ENCODE measurements at places on chromosomes 16 and 17. TPM values are rescaled to one million over a fixed set of nuclear protein-coding genes. Genes with fewer than 3 reads are reported as not detected.

GRCh38 chr16:71630808-71631207 is 4.8 kb downstream of the MARVELD3 start:
- H3K36me3 ChIP-seq = no peaks in the 10 kb centered on the region
- H3K4me1 ChIP-seq = peaks cover 8% of the 10 kb centered on the region
- H3K27ac ChIP-seq = no peak overlapping the region
- no peak overlapping the region for H3K4me3 ChIP-seq

DNA sequence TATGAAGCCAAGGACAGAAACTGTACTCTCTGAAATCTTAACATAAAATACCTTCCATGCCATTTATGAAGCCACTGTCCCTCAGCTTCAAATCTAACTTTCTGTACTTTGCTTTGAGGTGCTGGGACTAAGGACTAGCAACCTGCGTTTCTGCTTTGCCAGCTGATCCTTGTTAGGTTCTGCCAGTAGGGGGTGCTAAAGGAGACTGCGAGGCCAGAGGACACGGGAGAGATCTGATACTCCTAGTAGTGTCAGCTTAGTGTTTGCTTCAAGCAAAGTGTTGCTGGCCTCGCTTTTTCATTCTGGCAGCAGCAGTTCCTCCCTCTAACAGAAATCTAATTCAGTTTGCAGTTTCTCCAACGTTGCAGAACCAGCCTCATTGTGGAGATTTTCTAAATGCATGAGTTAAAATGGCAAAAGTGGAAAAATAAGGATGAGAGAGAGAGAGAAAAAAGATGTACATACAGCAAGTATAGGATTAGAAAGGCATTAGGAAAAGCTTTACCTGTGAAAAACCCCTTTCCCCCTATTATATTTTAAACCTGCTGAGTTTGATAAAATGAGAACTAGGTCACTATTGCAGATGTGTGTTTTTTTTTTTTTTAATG is 297.5 kb downstream of the CA10 start:
- no peaks in the 10 kb centered on the region for H3K4me1 ChIP-seq
- DNase-seq = no peak

- no peak for DNase-seq
- H3K27me3 ChIP-seq = no peaks in the 10 kb centered on the region
- no peak overlapping the region for H3K27ac ChIP-seq
Observed at GRCh38 chr16:8375232-8375587, 215.1 kb downstream of the TMEM114 start.

DNA sequence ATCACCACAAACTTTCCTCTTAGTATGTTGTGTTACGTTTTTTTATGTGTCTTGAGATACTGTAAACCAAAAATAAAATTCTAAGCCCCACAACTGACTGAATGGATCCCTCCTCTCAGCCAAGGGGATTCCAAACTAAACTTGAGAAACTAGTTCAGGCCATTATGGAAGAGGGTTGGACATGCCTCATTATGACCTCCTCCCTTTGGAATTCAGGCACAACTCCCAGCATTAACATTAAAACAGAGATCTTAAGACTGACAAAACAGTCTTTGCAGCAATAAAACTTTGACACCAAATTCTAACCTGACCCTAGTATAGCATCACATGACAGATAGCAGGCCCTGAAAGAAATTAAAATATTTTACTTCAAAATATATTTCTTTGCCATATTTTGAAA is 51.1 kb upstream of the SLC47A1 start:
- H3K4me3 ChIP-seq = no peak overlapping the region
- no peaks in the 10 kb centered on the region for H3K36me3 ChIP-seq
- H3K27me3 ChIP-seq = no peaks in the 10 kb centered on the region
- DNase-seq = no peak
- no peaks in the 10 kb centered on the region for H3K4me1 ChIP-seq

DNA sequence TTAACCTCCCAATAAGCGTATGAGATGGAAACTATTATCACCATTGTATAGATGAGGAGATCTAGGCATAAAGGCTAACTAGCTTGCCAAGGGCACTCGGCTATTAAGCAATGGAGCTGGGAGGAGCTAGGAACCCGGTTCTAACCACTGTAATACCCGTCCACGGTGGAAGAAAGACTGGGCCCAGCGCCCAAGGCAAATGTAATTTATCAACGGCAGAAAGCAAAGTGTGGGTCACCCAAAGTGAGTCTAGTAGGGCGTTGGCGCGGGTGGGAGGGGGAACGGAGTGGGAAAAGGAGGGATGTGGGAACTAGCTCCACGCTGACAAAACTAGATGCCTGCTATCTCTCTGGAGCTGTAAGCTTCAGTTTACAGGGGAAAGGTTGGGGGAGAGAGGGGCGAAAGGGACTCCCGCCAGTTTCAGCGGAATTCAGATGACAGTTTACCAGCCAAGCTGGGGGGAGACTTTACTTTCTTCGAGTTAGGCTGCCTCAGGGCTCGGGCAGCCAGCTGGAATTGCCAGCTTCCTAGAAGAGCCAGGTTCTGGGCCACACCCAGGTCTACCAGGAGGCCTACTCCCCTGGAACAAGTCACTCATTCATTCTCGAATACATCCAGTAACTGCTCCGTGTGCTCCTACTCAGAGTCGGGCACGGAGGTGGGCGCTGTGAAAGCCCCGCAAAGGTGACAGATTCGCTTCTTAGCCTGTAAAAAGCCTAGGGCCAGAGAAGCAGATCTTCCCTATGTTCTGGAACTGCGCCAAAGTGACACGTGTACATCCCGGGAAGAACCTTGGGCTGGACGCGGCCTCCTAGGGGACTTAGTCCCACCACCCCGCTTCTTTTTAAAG is 837 bp downstream of the LRRC59 start:
- DNase-seq = peak; percentile 44
- H3K27me3 ChIP-seq = no peaks in the 10 kb centered on the region
- H3K4me1 ChIP-seq = peaks cover 38% of the 10 kb centered on the region
- H3K4me3 ChIP-seq = peak overlapping the region; percentile 87

GRCh38 chr16:48441863-48442279 is 56.7 kb upstream of the SIAH1 start:
- no peak overlapping the region for H3K27ac ChIP-seq
- H3K36me3 ChIP-seq = no peaks in the 10 kb centered on the region
- peaks cover 3% of the 10 kb centered on the region for H3K4me1 ChIP-seq
- DNase-seq = no peak
- no peak overlapping the region for H3K4me3 ChIP-seq

- peak overlapping the region; percentile 86 for H3K27ac ChIP-seq
- H3K36me3 ChIP-seq = no peaks in the 10 kb centered on the region
Observed at GRCh38 chr17:65559461-65559803, 2.0 kb downstream of the AXIN2 start.

DNA sequence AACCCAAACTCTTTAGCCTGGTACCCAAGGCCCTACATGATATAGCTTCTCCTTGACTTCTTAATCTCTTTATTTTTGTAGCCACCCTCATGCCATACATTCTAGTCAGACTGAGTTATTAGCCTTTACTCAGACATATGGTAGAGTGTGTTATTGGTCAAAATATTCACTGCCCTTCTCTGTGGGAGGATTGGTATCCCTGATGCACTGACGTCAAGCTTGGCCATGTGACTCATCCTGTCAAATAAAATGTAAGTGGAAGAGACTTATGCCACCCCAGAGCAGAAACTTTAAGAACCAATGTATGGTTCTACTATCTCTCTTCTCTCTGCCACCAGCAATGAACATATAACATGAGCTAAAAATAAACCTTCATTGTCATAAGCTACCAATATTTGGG is 12.2 kb upstream of the BEAN1 start:
- no peaks in the 10 kb centered on the region for H3K27me3 ChIP-seq
- no peak for DNase-seq
- H3K4me3 ChIP-seq = no peak overlapping the region
- H3K4me1 ChIP-seq = no peaks in the 10 kb centered on the region
- no peak overlapping the region for H3K27ac ChIP-seq

DNA sequence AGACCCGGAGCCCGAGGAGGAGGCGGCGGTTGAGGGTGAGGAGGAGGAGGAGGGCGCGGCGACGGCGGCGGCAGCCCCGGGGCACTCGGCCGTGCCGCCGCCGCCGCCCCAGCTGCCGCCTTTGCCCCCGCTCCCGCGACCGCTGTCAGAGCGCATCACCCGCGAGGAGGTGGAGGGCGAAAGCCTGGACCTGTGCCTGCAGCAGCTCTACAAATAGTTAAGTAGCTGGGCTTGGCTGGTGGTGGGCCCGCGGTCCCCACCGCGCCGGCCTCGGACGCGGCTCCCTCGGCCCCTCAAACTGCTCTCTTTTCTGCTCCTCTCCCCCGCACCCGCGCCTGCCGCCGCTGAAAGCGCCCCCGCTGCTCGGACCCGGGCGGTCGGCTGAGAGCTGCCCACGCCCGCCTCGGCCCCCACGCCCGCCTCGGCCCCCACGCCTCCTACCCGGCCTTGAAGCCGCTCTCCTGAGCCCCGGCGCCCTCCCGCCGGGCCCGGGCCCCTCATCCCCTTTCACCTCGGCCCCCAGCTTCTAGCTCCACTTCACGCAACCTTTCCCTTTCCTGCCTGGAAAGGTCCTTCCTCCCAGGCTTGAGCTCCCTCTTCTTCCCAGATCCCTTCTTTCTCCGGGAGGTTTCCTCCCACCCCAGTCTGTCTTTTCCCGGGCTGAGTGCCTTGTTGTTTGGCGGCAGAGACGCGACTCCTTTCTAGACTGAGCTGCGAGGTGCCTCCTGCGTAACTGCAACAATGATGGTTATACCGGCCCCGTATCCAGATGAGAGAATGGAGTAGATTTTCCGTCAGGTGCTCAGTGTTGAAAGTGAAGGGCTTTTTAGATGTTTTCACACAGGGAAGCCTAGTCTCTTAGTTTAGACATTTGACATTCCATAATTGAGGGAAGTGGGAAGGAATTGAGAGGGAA is 850 bp downstream of the PPM1E start:
- peaks cover 95% of the 10 kb centered on the region for H3K27me3 ChIP-seq
- no peaks in the 10 kb centered on the region for H3K36me3 ChIP-seq
- H3K4me1 ChIP-seq = peaks cover 17% of the 10 kb centered on the region
- H3K27ac ChIP-seq = no peak overlapping the region
- H3K4me3 ChIP-seq = peak overlapping the region; percentile 46

GRCh38 chr17:78526231-78527025 is 50.8 kb downstream of the DNAH17 start:
- no peak overlapping the region for H3K4me3 ChIP-seq
- no peaks in the 10 kb centered on the region for H3K27me3 ChIP-seq

DNA sequence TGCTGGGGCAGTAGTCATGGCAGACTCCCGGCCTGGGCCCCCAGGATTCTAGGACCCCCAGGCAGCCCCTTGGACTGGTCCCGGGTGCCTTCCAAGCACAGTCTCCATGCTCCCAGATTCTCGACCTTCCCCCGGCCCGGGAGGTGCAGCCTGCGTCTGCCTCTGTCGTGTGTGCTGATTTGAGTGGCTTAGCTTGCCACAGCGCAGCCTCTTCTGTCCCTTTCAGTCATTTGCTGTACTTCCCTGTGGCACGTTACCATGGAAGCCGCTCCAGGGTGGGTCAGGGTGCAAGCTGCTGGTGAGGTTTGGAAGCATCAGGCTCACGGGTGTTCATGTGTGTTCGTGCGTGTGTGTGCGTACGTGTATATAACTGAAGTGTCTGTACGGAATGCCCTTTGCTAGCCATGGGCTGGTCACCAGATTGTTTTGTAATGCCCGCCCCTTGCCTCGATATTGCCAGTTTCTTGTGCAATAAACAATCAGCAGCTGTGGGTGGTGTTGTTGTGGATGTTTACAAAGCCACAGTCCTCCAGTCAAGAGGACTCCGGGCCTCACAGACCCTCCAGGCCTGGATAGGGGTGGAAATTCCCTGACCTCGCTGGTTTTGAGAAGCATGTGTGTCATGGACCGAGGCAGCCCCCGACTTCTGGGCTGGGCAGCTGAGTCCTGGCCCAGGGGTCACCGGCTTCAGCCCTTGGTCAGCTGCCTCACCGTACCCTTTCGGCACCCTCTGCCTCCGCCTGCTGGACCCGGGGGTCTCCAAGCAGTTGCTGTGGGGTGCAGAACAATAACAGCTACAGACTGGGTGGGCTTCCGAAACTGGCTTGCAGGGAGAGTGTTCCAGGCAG is 9.7 kb upstream of the CLEC18A start:
- H3K4me3 ChIP-seq = no peak overlapping the region
- DNase-seq = peak; percentile 37
- H3K4me1 ChIP-seq = no peaks in the 10 kb centered on the region
- no peaks in the 10 kb centered on the region for H3K36me3 ChIP-seq

- H3K27ac ChIP-seq = no peak overlapping the region
- no peaks in the 10 kb centered on the region for H3K36me3 ChIP-seq
Observed at GRCh38 chr16:83992624-83993023, 24.6 kb downstream of the NECAB2 start.

DNA sequence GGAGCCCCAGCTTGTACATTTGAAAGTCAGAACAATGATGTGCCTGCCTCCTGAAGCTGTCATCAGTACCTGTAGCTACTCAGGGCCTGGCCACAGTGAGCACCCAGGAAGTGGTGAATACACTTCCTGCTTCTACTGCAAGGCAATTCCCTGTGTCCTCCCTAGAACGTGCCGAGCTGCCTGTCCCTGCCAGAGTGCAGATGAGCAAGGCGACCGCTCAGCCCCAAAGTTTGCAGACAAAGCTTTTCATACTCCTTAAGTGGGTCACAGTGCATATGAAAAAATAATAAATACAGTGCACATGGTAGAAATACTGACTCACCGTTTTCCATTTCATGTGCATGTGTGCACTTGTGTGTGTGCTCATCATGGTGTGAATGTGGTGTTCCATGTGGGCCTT is 77.3 kb downstream of the MPRIP start:
- H3K4me3 ChIP-seq = no peak overlapping the region
- peak overlapping the region; percentile 65 for H3K27ac ChIP-seq
- no peak for DNase-seq
- H3K4me1 ChIP-seq = peaks cover 53% of the 10 kb centered on the region
- H3K27me3 ChIP-seq = no peaks in the 10 kb centered on the region
- H3K36me3 ChIP-seq = no peaks in the 10 kb centered on the region

GRCh38 chr17:67365738-67366192 is 612 bp downstream of the PSMD12 start:
- no peak for DNase-seq
- peak overlapping the region; percentile 95 for H3K27ac ChIP-seq
- no peaks in the 10 kb centered on the region for H3K36me3 ChIP-seq
- peak overlapping the region; percentile 96 for H3K4me3 ChIP-seq
- no peaks in the 10 kb centered on the region for H3K27me3 ChIP-seq

DNA sequence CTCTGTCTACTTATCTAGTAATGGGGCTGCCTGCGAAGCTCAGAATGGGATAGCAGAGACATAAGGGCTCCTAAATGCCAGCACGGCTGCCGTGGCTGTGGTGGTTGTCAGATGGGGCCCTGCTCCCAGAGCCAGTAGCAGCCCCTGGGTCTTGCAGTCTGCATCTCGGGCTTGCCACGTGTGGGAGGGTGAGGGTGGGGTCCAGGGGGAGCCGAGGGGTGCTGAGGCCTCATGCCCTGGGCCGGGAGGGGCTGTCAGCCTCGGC is 88.8 kb upstream of the GSE1 start:
- H3K36me3 ChIP-seq = no peaks in the 10 kb centered on the region
- no peak overlapping the region for H3K27ac ChIP-seq
- H3K4me3 ChIP-seq = peak overlapping the region; percentile 18
- no peak for DNase-seq

Gene FBXW10B
- total RNA-seq = 1.5 TPM

Gene ATP2A1
- total RNA-seq = 0.68 TPM

Gene PARD6A
- 4.1 TPM for total RNA-seq

Gene MT4
- total RNA-seq = not detected

Gene SLC13A5
- total RNA-seq = not detected

Gene RPRML
- not detected for total RNA-seq

Gene SALL1
- total RNA-seq = not detected

Gene PRSS36
- total RNA-seq = 4.8 TPM

Gene CCR7
- total RNA-seq = 1.6 TPM

Gene POLG2
- total RNA-seq = 12.6 TPM

Gene NSF
- 61.8 TPM for total RNA-seq

Gene C16orf78
- not detected for total RNA-seq

Gene HAS3
- 13.3 TPM for total RNA-seq

Gene SUPT4H1
- total RNA-seq = 69.0 TPM

All from left lung (tissue), 14 donors.